ENCODE measurements at places on chromosomes 16 and 17.

DNA sequence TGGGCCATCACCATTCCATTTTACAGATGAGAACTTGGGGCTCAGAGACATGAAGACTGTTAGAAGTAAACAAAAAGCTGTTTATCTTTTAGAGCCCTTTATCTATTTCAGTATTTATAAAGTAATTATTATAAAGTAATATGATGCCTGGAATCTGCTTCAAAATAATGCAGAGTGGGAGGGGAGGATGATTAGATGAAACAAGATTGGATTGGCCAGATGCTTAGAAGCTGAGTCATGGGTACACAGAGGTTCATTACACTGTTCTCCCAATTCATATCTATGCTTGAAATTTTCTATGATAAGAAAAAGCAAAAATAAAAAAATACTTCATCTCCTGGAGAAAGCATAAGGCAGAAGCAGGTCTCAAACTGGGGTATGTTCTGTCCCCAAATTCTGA, 29.4 kb downstream of the TOM1L2 start:
- DNase-seq: no peak

DNA sequence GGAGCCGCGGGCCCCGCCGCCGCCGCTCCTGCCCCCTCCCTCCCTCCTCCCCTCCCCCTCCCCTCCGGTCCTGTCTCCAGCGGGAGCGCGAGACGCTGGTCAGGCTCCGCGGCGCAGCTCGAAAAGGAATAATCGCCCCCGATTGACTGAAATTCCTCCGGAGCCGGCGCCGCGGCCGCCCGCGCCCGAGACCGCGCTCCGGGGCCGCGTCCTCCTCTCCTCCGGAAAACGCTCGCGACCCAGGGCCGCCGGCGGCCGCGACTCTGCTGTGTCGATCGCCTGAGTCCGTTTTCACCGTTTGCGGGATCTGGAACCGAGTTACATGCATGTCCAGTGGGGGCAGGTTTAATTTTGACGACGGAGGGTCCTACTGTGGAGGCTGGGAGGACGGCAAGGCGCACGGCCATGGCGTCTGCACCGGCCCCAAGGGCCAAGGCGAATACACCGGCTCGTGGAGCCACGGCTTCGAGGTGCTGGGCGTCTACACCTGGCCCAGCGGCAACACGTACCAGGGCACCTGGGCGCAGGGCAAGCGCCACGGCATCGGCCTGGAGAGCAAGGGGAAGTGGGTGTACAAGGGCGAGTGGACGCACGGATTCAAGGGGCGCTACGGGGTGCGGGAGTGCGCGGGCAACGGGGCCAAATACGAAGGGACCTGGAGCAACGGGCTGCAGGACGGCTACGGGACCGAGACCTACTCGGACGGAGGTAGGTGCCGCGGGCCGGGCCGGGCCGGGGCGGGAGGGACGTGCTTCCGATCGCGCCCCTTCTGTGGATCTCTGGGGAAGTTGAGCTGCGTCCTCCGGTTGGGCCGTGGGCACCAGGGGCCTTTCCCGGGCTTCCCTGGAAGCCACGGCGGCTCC, 744 bp downstream of the JPH3 start:
- DNase-seq: no peak

DNA sequence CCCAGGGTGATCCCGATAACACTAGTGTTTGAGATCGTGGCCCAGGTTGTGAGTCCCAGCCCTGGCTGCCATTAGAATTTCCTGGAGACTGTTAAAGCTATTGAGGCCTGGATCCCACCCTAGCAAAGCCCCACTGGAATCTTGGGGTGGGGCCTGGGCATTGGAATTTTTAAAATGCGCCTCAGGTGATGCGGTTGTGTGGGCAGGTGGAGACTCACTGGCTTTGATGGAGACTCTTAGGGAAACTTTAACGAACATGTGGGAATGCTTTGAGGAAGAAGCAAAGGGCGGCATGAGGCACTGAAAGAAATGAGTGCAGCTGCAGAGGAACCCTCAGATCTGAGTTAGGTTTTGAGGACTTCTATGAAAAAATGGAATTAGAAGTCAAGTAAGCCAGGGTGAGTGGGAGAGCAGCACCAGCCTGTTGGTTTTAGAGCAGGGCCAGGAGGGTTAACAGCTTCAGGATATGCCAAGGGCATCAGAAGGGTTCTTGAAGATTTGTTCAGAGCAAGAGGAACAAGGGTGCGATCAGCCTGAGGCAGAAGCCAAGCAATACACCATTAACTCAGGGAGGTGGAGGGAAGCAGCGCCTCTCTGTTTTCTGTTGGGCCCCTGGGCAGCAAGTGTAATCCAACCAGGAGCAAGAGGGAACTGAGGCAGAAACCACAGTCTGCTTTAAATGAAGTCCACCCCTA, 42.5 kb downstream of the KSR1 start:
- DNase-seq: no peak

DNA sequence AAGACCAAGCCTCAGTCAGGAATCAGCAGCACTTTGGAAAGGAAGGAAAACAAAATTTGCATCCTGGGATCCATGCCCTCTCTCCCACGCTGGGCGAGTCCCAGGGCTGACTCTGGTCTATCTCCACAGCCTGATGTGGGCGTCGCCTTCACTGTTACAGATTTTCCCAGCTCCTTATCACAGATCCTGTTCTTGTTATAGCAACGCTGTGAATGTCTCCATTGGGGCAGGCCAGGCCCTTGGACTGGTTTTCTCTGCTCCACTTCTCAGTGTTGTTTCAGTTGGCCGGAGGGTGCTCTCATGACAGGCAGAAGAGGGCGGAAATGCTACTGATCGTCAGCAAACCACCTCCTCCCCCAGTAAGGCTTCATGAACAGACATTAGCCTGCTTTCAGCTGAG, 127.9 kb upstream of the CDH11 start:
- DNase-seq: no peak
